Activated B cell treated with CpG ODN at 0.5 μM for 24 hours (primary cell): ENCODE measurements at places on chromosomes 11 and 22. TPM values are rescaled to one million over a fixed set of nuclear protein-coding genes. Genes with fewer than 3 reads are reported as not detected.

Gene UPK3A
- total RNA-seq = 1.4 and 1.6 TPM in 2 replicates

Gene NOX4
- total RNA-seq = not detected in 2 replicates

Gene SEC14L2
- total RNA-seq = 0.40 and 0.42 TPM in 2 replicates

- no peak for DNase-seq
- no peak overlapping the region for H3K4me3 ChIP-seq
- no peak overlapping the region for H3K27ac ChIP-seq
- H3K4me1 ChIP-seq = no peaks in the 10 kb centered on the region
- no peaks in the 10 kb centered on the region for H3K36me3 ChIP-seq
Measured at GRCh38 chr11:113015098-113015455, 53.9 kb downstream of the NCAM1 start.

GRCh38 chr11:97685695-97686094, 1295.9 kb downstream of the JRKL start:
- no peaks in the 10 kb centered on the region for H3K4me1 ChIP-seq
- no peak for DNase-seq
- H3K27me3 ChIP-seq = no peaks in the 10 kb centered on the region
- H3K27ac ChIP-seq = no peak overlapping the region
- no peak overlapping the region for H3K4me3 ChIP-seq

- no peak overlapping the region for H3K4me3 ChIP-seq
- H3K27ac ChIP-seq = no peak overlapping the region
- DNase-seq = no peak
- H3K27me3 ChIP-seq = no peaks in the 10 kb centered on the region
- no peaks in the 10 kb centered on the region for H3K36me3 ChIP-seq
- H3K4me1 ChIP-seq = peaks cover 35% of the 10 kb centered on the region
Measured at GRCh38 chr11:122853971-122854446, 15.7 kb downstream of the CRTAM start.

GRCh38 chr11:61774411-61774810, 18.0 kb downstream of the TMEM258 start:
- H3K27ac ChIP-seq = no peak overlapping the region
- H3K27me3 ChIP-seq = peaks cover 5% of the 10 kb centered on the region
- H3K4me3 ChIP-seq = no peak overlapping the region
- peaks cover 14% of the 10 kb centered on the region for H3K4me1 ChIP-seq
- no peak for DNase-seq
